Progenitor cell of endocrine pancreas (in vitro differentiated cells): ENCODE measurements at places on chromosomes 7 and 10. TPM values are rescaled to one million over a fixed set of nuclear protein-coding genes. Genes with fewer than 3 reads are reported as not detected.

- H3K4me3 ChIP-seq = no peak overlapping the region
- no peak for DNase-seq
- H3K4me1 ChIP-seq = peaks cover 18% of the 10 kb centered on the region
- peaks cover 3% of the 10 kb centered on the region for H3K36me3 ChIP-seq
- no peaks in the 10 kb centered on the region for H3K27me3 ChIP-seq
Measured at GRCh38 chr10:119161680-119162451, 3.6 kb downstream of the SFXN4 start.

DNA sequence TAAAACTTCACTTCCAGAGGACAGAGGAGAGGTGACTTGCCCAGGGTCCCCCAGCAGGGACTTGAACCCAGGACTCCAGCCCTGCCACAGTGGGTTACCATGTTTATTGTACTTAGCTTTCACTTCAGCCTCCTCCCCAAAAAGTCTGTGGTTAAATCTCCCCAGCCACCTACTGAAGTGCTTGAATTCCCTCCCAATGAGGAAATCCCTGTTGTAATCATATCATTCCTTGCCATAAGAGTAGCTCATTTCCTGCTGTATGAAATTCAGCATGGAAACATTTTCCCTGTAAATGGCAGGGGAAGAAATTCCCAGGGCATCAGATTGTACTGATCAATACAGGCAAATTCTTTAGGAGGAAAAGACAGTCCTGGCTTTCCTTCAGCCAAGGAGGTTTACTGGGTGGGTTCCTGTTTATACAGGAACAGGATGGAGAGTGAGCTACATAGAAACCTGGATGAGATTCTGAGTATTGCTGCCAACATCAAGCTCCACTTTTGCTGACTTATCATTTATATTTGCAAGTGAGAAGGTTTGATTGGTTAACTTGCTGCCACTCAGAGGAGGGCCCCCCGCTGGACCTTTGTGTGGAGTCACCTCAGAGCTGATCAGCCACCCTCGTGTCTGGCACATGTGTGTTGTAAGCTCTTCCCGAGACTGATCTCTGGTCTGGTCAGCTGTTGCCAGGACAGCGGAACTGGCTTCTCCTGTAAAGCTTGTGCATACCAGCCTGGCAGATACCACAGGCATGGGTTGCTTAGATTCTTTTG is 16.4 kb upstream of the PDZD8 start:
- H3K27ac ChIP-seq = no peak overlapping the region
- H3K36me3 ChIP-seq = no peaks in the 10 kb centered on the region
- no peak for DNase-seq
- no peak overlapping the region for H3K4me3 ChIP-seq
- peaks cover 18% of the 10 kb centered on the region for H3K27me3 ChIP-seq

DNA sequence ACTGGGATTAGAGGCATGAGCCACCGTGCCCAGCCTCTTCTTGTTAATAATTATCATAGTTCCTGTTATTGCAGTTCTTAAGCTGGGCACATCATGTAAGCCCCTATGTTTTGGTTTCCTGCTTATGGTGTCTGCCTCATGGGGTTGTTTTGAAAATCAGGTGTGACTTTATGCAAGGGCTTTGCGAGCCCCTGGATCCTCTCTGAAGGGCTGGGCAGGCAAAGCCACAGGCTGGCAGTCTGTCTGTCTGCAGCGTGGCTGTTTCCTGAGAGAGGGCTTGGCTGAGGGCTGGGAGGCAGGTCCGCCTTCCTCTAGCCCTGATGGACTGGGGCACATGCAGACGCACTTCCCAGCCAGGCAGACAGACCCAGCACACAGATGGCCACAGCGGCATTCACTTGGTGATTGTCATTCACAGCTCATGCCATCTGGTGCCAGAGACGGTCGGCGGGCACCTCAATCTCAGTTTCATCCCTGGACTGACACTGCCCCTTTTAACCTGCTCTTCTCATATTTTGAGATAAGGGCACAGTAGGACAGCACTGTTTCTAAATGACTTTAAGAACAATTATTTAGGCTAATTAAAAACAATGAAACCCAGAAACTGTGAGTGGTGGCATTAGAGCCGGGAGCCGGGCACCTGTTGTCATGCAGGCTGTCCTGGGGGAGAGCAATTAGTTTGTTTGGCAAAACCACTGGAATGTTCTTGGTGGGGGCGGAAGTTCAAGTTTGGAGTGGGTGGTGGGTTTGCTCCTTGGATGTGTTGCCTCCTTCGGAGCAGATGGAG is 35.5 kb downstream of the RBM20 start:
- peaks cover 25% of the 10 kb centered on the region for H3K27me3 ChIP-seq
- H3K27ac ChIP-seq = peak overlapping the region; percentile 21
- H3K36me3 ChIP-seq = no peaks in the 10 kb centered on the region
- no peak overlapping the region for H3K4me3 ChIP-seq
- no peak for DNase-seq
- H3K4me1 ChIP-seq = peaks cover 11% of the 10 kb centered on the region

DNA sequence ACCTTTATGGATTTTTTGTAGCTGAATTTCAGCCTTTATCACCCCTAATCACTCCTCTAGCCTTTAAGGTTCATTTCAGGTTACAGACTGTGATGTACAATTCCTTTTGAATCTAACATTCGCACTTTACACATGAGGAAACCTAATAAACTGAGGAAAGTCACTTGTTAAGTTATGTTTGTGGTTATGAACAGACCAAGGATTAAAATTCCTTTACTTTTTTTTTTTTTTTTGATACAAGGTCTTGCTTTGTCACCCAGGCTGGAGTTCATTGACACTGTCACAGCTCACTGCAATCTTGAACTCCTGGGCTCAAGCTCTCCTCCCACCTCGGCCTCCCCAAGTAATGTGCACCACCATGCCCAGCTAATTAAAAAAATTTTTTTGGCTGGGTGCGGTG is 3.6 kb downstream of the MCU start:
- H3K27ac ChIP-seq = peak overlapping the region; percentile 7
- H3K36me3 ChIP-seq = no peaks in the 10 kb centered on the region
- H3K27me3 ChIP-seq = no peaks in the 10 kb centered on the region
- H3K4me1 ChIP-seq = peaks cover 27% of the 10 kb centered on the region

DNA sequence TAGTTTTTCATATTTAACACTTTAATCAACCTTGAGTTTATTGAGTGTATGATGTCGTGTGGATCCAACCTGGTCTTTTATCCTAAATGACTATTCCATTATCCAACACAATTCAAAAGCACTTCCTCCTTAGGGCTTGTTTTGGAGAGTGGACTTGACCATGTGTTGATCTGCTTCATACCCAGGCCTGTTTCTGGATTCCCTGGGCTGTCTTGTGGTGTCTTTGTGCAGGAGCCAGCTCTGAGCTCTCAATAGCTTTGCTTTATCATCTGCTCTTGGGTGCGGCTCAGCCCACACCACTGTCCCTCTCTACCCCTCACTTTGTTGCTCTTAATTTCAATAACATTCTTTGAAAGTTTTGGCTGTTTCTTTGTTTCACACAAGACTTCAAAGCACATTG is 70.9 kb upstream of the CHST15 start:
- DNase-seq = no peak
- H3K27me3 ChIP-seq = peaks cover 33% of the 10 kb centered on the region
- H3K36me3 ChIP-seq = no peaks in the 10 kb centered on the region

ADARB2 gene
- total RNA-seq = 1.3 and 1.5 TPM in 2 replicates
